Left cardiac atrium (tissue), 4 donors: ENCODE measurements at places on chromosomes 4 and X.

GRCh38 chrX:1392376-1393068 is 609 bp upstream of the SLC25A6 start:
- DNase-seq = peak; percentile 75

- DNase-seq = no peak
These were observed 15.8 kb upstream of the GRSF1 start for GRCh38 chr4:70855464-70855863.

GRCh38 chrX:22357621-22358020 is 84.9 kb downstream of the CBLL2 start:
- DNase-seq = no peak

DNA sequence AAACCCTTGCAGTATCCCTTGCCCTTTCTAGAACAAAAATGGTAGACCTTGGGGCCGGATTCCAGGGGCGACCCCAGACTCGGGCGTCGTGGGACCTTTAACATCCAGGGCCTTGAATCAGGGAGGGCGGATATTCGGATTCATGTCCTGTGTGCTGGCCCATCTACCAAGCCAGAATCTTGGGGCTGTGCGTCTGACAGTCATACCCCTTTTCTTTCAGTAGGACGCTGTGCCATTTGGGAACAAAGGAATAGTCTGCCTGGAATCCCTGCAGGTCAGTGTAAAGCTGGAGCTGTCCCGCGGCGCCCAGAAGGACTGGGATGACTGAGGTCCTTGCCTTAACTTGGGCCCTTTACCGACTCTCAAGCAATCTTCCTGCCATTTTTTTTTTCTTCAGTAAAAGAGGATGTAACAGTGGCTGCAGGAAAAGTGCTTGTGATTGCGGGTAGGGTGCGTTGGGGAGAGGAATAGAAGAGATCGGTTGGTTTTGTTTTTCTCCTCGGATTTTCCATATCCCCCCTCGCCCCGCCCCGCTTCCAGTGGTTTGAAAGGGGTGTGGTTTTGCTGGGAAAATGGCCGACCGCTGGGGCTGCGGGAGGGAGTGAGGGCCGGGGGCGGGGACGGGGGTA is 518 bp downstream of the ARMCX1 start:
- DNase-seq = peak; percentile 69

GRCh38 chr4:25030277-25031076 is at the start of gene LGI2:
LGI2 (minus strand) TSS chr4:25030946; CDS start chr4:25030693, 253 bp downstream.
- peak; percentile 70 for DNase-seq

DNA sequence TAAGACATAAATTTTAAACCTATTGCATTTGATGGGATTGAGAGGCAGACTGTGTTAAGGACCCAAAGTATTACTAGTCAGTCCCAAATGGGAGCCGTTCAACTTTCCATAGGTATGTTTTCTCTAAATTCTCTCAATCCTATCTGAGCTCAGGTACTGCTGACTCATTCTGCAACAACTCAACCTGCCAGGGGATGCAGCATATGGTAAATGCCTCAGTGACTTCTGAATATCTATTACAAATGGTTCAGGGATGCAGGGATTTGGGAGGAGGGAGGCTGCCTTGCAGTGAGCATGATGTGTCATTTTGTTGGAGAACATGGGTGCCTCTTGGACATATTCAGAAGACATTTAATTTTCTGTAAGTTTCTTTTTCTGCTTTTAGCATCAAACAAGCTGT is 97.3 kb downstream of the HDAC8 start:
- DNase-seq = no peak

DNA sequence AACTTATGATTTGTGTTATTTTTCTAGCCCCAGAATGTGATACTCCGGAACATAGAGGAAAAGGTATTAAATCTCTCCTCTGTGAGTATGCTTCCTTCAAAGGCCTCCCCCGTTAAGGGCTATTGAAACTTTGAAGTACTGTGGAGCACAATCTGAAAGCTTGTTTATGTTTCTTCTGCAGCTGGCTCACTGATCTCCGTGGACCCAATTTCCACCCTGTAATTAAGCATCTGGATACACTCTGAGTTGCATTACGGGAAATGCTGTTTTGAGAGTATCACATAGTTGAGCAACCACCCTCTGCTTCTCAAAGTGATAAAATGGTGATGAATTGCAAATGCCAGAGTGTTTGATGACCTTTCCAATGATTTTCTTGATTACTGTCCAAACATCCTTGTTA is 296.8 kb upstream of the PABPC5 start:
- no peak for DNase-seq

DNA sequence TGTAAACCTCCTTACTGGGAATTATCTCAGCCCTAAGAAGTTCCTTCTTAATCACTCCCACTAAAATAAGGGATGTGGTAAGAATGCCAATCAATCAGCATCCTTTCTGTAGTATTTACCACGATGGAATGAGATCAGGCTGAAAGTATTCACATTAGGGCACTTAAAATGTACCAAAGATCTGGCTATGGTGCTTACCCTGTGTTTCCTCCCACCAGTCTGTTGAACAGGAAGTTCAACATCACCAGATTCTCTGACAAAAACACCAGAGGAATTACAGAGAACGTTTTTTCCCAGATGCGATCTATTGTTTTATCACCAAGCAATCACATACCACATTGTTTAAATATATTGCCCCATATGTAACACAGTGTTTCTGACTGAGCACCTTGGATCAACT is 2.1 kb upstream of the CLCN3 start:
- no peak for DNase-seq

- no peak for DNase-seq
These were observed 31.6 kb downstream of the MEPE start for GRCh38 chr4:87864321-87864720.

DNA sequence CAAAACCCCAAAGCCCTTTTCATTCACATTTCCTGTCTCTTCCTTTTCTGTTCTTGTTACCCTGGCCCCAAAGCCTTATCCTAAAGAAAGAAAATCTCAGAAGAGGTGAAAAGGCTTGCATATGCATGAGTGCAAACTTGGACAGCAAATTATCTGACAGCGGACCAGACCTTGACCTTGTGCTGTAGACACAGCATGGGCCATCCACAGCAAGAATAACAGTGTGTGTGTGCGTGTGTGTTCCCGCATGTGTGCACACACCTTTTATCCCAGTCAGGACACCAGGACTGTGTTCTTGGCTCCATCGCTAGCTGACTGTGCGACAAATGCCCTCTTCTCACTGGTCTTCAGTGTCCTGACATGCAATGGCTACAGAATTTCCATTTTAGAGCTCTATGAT is 35.3 kb downstream of the ZBTB49 start:
- DNase-seq = no peak

DNA sequence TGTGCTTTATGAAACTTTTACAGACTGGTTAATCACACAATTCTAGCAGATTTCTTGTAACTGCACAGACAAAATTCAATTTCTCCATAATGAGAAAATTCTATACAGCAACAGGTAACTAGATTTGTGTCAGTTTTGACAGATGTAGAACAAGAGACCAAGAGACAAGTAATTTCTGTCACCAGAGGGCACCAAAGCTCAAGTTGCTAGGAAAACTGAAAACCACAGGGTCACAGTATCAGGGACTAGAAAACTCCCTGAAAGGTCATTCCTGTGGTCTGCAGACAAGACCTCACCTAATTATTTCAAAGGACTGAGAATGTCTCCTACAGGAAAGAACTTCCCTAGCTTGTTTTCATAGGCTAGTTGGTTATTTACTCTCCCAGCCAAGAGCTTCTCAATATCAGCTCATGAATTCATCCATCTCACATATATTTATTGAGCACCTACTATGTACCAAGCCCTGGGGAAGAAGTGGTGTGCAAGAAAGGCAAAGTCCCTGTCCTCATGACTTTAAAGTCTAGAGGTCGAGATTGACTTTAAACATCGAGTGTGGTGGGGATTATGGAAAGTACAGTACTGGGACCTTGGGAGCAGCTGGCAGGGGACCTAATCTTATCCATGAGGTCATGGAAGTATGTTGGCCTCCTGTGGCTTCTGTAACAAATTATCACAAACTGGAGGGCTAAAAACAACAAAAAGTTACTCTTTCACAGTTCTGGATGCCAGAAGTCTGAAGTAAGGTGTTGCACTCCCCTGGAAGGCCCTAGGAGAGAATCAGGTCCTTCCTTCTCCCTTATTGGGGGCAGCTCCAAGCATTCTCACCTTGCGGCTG is 47.8 kb upstream of the SETD7 start:
- no peak for DNase-seq

GRCh38 chr4:9704551-9705332 is 76.7 kb upstream of the DRD5 start:
- DNase-seq = no peak

DNA sequence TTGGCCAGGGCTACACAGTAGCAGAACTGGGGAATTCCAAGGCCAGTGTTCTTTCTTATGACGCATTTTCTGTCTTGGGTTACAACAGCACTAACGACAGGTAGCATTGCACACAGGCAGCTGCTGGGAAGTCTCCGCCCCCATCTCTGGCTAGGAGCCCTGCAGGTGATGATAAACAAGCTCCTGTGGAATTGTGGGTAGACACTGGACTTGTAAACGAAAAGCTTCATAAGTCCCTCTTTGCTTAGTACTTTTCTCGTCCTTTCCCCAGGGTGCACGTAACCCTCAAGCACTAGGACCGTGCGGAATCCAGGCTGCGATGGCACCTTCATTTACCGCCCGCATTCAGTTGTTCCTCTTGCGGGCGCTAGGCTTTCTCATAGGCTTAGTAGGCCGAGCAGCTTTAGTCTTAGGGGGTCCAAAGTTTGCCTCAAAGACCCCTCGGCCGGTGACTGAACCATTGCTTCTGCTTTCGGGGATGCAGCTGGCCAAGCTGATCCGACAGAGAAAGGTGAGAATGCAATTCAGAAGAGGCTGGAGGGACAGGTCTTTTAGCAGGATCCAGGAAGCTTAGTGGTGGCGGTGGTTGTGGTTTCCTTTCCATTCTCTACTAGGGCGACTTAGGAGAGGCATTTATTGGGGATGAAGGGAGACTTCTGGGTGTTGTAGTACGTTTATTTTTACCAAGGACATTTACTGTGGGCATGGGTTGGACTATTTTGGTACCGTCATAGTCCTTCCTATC is at the start of gene FAAH2:
Gene FAAH2 (plus strand): TSS at position 200 of the 745 bp plus-strand sequence. CDS start 120 bp downstream, at position 320.
- no peak for DNase-seq

DNA sequence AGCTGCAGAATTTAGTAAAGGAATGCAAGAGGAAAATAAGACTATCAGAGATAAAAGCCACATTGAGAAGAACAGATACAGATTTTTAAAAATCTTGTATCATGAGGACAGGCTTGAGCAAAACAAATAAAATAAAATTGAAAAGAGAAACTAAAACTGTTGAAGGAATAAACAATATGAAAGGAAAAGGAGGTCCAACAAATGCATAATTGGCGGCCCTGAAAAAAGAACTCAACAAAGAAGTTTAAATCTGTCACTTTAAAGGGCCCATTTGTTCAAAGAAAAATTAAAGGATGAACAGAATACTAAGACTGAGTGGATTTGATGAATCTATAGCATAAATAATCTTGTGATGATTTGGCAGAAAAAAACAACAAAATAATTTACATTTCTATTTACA is 36.5 kb downstream of the TMPRSS11B start:
- no peak for DNase-seq

GRCh38 chr4:113057891-113058290 is 8.4 kb downstream of the ANK2 start:
- DNase-seq = no peak

GRCh38 chr4:6032249-6033244 is 14.3 kb upstream of the C4orf50 start:
- DNase-seq = no peak

DNA sequence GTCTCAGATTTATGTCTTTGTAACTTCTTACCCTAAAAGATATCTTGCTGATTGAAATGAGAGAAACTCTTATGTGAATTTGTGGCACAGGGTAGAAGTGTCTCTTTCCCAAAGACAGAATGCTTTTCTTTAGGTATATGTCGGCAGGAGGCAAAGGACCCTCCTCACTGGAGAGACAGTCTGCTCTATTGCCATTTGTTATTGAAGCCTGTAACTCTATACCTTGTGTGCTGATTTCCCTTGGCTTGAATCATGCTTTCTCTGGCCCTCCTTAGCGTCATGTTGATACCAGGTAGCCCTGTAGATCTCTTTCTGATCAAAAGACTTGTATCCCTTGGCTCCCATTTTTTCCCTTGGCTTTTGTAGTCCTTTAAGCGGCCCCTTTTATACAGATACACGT is 284.3 kb downstream of the CXXC4 start:
- DNase-seq = no peak

DNA sequence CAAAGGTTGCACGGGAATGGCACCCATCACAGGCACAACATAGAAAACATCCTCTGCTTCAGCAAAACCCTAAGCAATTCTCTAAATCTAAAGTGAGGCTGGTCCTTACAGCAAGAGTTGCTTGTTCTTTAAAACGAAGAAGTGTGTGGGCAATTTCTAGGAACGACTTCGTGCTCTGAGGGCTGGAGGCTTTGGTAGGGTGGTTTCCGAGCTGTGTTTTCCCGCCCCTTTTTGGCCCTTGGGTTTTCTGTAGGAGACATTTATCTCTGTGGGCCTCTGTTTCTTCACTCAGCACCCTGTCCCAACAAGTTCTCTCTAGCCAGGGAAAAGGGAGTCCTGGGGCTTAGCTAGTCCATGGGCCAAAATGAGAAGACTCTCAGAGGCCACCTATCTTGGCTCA is 84.2 kb downstream of the SLC2A9 start:
- DNase-seq = no peak

GRCh38 chrX:135931644-135932487 is 38.4 kb downstream of the SAGE1 start:
- DNase-seq = peak; percentile 49

DNA sequence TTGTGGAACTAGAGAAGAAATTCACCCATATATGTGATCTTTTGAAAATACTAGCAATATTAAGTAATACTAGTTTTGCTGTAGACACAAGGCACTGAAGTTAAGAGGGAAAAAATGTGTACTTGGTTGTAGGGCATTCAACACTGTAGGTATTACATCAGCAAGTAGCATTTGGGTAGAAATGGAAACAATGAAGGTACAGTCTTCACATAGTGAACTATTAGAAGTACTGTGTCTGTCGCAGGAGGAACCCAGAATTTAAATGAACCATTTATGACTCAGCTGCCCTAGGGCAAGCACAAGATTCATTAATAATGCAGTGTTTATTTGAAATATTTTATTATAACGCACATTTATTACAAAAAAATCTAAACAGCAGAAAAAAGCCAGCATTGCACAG is 572.7 kb upstream of the TENM3 start:
- DNase-seq = no peak

DNA sequence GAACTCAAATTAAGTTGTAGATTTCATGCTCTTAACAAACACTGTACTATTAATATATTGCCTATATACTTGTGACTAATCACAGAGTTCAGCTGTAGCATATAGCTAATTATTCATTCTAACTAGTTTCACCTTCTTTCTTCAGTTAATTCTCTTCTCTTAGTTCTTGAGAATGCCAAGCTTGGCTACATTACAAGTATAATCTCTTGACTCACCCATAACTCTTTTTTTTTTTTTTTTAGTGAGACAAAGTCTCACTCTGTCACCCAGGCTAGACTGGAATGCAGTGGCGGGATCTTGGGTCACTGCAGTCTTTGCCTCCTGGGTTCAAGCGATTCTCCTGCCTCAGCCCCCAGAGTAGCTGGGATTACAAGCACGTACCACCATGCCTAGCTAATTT is 5.4 kb downstream of the KLHL5 start:
- DNase-seq = no peak

DNA sequence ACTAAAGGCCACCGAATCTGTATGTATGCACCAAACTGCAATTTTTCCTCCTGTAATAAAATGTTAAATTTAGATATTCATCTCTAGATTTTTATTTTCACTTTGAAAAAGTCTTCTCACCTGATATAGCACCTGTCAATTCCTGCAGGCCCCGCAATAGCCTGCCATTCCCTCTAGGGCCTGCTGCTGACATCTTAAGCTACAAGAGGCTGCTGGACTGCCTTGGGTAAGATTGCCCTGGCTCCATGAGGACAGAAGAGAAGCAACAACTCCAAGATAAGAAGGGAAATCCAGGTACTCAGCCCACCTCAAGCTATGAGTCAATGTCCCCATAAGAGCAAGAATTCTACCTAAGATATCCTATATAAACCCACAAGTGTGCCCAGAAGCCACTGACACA is 230.2 kb upstream of the AGTR2 start:
- no peak for DNase-seq
